ENCODE measurements at places on chromosomes 7 and 10.

- no peak for DNase-seq
These were observed 1.3 kb upstream of the PAPSS2 start for GRCh38 chr10:87658321-87658795.

DNA sequence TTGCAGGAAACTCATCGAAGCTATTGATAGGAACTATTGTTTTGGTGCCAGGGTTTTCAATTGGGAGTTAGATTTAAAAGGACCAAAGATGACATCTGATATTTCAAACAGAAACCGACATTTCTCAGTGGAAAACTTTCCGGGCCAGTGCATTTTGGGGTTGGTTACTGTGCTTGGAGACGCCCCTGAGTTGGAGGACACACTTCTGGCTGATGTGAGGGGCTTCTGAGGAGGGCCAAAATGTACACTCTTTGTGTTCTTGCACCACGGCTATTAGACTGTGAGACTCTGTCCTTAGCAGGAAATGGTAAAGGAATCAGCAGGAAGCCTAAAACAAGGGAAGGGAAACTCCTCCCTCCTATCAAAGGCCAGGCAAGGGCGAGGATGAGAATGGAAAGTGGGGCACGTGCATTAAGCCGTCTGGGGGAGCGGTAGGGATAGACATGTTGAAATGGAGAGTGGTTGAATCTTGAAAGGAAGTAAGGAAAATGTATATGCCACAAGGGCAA lies 1.8 kb upstream of the SRGN start:
- DNase-seq = no peak

GRCh38 chr7:74403521-74404387 lies 50.0 kb upstream of the GTF2IRD1 start:
- DNase-seq = no peak

GRCh38 chr7:70338015-70338414 lies 739.7 kb downstream of the AUTS2 start:
- no peak for DNase-seq

GRCh38 chr7:14835384-14835783 lies 67.2 kb downstream of the DGKB start:
- DNase-seq = peak; percentile 97

DNA sequence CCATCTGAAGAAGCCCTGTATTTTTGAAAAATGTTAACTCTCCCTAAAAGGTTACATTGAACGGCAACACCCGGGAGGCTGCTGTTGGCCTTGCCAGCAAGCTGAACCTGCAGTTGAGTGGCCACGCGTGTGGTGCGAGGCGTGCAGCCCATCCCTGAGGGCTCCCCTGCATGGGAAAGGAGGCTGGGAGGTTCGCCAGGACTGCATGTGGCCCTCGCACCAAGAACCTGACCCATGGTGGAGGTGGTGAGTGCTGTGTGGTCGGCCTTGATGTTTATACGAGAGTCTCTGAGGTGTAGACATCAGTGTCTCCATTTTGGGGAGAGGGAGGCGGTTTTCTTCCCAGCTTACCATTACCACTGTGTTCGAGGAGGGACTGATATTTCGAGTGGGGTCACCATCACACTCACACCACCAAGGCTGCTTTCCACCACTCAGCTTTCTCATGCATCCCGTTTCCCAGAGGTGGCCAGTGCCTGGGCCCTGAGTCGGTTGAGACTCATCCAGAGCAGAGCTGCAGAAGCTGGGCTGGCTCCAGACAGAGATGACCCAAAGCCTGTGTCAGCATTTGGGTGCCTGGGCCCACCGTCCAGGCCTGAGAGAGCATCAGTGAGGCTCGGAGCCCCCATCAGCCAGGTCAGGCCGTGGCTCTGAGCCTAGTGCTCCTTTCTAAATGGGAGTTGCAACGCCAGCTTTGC lies 222.6 kb downstream of the EBF3 start:
- DNase-seq = no peak

GRCh38 chr10:124602646-124603365 lies 141.2 kb downstream of the LHPP start:
- no peak for DNase-seq

GRCh38 chr10:132787495-132788179 lies 1.7 kb upstream of the NKX6-2 start:
- no peak for DNase-seq

- no peak for DNase-seq
These were observed 199.4 kb upstream of the NPVF start for GRCh38 chr7:25427721-25428120.

GRCh38 chr10:72702868-72703581 lies 11.1 kb downstream of the MCU start:
- no peak for DNase-seq

DNA sequence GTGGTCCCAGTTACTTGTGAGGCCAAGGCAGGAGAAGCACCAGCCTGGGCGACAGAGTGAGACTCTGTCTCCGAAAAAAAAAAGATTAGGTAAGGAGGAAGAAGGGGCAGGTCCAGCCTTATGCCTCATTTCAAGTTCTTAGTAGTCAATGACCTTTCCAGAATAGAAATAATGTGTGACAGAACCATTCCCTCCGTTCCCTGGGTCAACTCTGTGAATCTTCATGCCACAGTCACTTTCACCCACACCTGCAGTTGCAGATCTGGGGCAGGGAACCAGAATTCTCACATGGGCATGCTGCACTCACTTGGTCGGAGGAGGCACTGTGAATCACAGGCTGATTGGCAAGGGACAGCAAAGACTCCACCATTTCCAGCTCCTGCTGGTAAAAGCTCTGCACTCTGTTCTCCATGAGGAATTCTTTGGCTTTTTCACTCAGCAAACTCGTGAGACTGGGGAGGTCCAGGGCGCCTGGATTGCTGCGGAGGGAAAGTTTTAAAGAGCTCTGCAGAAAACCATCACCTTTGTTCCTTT lies 20.7 kb downstream of the STN1 start:
- DNase-seq = no peak

DNA sequence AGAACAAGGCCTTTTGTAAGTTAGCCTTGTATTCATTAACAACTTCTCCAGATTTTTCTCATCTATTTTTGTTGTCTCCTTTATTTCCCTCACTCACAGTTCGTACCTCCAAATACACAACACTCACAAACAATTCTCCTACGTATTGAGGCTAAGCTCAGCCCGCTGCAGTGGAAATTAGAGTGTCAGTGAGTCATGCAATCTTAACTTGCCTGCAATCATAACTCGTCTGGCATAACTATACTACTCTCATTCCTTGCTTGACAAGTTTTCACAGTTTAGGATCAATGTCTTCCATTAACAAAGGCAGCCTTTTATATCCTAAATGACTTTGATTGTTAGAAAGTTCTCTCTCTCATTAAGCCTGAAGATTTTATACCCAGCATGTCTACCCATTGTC lies 23.8 kb downstream of the TMEM196 start:
- no peak for DNase-seq

- DNase-seq = no peak
These were observed 27.1 kb upstream of the PTPRN2 start for GRCh38 chr7:158614700-158615099.

GRCh38 chr10:22491931-22492615 lies 146.8 kb downstream of the SPAG6 start:
- DNase-seq = no peak

GRCh38 chr10:30793093-30793492 lies 163.5 kb upstream of the LYZL2 start:
- DNase-seq = no peak

GRCh38 chr7:12777257-12777656 lies 89.8 kb downstream of the ARL4A start:
- DNase-seq = no peak

GRCh38 chr10:80529604-80530003 lies 8.1 kb upstream of the SH2D4B start:
- DNase-seq = no peak

- no peak for DNase-seq
These were observed 9.1 kb downstream of the LANCL2 start for GRCh38 chr7:55374213-55374612.

- DNase-seq = no peak
These were observed 472.0 kb upstream of the CNTNAP2 start for GRCh38 chr7:145644426-145645134.

- DNase-seq = no peak
These were observed 160.1 kb downstream of the MTERF1 start for GRCh38 chr7:91720260-91720937.

GRCh38 chr7:36025190-36025589 lies 127.9 kb upstream of the EEPD1 start:
- no peak for DNase-seq

GRCh38 chr7:111933609-111934008 lies 272.6 kb downstream of the DOCK4 start:
- DNase-seq = no peak

- DNase-seq = no peak
These were observed 2.4 kb downstream of the ADRB1 start for GRCh38 chr10:114046087-114046458.

GRCh38 chr7:17524746-17525145 lies 226.3 kb downstream of the AHR start:
- DNase-seq = no peak

- no peak for DNase-seq
These were observed 6.0 kb downstream of the LDB1 start for GRCh38 chr10:102113956-102114857.

GRCh38 chr10:116371737-116372136 lies 47.5 kb downstream of the CCDC172 start:
- no peak for DNase-seq

GRCh38 chr7:7018290-7018689 lies 164.1 kb upstream of the C1GALT1 start:
- DNase-seq = no peak

DNA sequence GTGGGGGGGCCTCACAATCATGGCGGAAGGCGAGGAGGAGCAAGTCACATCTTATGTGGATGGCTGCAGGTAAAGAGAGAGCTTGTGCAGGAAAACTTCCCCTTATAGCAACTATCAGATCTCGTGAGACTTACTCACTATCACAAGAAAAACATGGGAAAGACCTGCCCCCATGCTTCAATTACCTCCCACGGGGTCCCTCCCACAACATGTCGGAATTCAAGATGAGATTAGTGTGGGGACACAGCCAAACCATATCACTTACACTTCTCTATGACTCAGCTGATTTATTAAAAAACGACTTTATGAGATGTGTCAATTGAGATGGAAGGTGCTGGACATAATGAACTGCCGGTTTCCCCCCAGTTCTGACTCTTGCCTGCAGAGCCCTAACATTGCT lies 23.8 kb upstream of the CHN2 start:
- no peak for DNase-seq

GRCh38 chr10:122122493-122122892 lies 133.5 kb downstream of the TACC2 start:
- DNase-seq = no peak

DNA sequence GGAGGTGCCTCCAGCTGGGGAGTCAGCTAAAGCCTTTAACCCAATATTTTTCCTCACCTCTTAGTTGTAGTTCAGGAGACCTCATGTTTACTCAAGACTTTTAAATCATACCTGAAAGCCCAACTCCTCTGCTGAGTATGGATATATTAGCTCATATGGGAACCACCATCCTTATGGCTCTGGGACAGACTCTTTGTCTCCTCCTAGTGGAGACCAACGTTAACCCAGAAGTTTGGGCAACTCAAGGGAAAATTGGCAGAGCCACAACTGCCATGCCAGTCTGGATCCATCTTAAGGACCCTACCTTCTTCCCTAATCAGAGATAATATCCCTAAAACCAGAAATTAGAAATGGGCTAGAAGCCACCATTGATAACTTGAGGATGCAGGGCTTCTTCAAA lies 80.8 kb downstream of the TMEM106B start:
- DNase-seq = no peak

- no peak for DNase-seq
These were observed 1.8 kb downstream of the CCDC6 start for GRCh38 chr10:59904426-59905065.

DNA sequence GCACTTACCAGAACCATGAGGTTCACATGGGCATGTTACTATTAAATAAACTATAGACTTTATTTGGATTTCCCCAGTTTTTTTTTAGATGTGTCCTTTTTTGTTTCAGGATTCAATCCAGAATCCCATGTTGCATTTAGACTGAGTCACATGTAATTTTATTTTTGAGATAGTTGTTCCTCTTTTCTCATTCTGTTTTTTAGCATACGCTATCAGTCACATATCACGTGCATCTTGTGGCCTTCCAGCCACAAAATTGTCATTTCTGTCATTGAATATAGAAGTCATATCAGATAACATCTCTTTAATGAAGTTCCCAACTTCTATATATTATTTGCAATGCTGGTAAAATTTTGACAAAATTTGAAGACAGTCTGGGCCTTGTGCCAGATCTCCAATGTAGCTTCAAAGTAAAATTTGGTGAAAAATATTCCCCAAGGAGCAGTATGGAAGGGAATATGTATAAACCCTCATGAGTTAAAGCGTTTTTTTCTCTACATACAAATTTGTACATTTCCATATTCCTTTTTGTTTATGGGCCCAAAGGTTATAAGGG lies 132.3 kb upstream of the MKI67 start:
- no peak for DNase-seq

DNA sequence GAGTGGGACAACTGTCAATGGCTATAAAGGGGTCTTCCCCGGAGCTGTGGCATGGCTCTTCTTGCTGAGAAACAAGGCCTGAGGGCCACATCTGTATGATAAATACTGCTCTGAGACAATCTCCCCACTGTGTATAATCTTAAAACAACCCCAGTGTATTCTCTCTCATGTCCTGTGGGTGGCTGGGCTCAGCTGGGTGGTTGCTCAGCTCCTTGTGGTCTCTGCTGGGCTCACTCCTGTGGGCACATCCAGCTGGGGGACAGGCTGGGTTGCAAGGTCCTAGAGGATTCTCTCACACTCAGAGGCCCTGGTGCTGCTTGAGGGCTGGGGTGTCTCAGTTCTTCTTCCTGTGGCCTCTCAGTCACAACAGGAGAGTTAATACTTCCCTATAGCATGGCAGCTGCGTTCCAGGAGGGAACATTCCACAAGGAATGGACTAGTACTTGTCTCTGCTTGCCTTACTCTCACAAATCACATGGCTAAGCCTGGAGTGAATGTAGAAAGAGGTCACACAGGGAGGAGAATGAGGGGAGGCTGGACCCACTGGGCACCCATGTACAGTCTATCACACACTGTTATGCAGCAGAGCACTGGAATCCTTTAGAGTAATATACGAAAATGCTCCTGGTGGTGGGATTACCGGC lies 4.5 kb upstream of the EEPD1 start:
- DNase-seq = no peak

- no peak for DNase-seq
These were observed 75.6 kb downstream of the GPR26 start for GRCh38 chr10:123741711-123742110.

DNA sequence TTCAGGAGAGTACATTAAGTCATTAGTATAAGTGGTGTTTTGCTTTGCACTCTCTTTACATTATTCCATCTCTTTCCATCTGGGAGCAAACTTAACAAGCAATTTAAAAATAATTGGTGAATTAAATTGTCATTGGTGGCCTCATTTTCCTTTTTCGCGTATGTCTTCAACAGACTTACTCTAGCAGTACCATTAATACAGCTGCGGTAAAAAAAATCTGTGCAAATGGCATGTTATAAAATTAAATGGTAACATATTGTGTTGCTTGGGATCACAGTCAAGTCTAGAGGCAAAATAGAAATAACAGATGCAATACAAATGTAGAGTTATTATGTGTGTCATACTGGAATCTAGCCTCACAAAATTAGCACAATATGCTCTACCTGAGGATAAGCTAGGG lies 322.4 kb downstream of the PCDH15 start:
- DNase-seq = no peak
